ENCODE measurements at places on chromosomes 5 and 9. TPM values are rescaled to one million over a fixed set of nuclear protein-coding genes. Genes with fewer than 3 reads are reported as not detected.

Gene SHISAL2B
- total RNA-seq = not detected

Gene LRRC70
- total RNA-seq = 0.91 TPM

Gene RPP25L
- total RNA-seq = 12.6 TPM

Gene HRH2
- total RNA-seq = not detected

Gene IER5L
- 36.0 TPM for total RNA-seq

Gene PHF24
- total RNA-seq = 3.1 TPM

Gene CYLC2
- total RNA-seq = not detected

Gene ALG2
- 19.0 TPM for total RNA-seq

Measured in glutamatergic neuron (in vitro differentiated cells).